HCT116 (cell line): ENCODE measurements at places on chromosomes 3 and 15. TPM values are rescaled to one million over a fixed set of nuclear protein-coding genes. Genes with fewer than 3 reads are reported as not detected.
A peak's percentile ranks its signal among the peaks of the same experiment; 100 is the strongest.

- peak; percentile 34 for DNase-seq
- H3K4me3 ChIP-seq: no peak overlapping the region
- H3K27me3 ChIP-seq: no peaks in the 10 kb centered on the region
These were observed 38.7 kb downstream of the HSPBAP1 start for GRCh38 chr3:122754929-122755328.

- DNase-seq: no peak
- H3K4me3 ChIP-seq: no peak overlapping the region
- H3K4me1 ChIP-seq: no peaks in the 10 kb centered on the region
- H3K27ac ChIP-seq: no peak overlapping the region
These were observed 276.2 kb downstream of the FEZF2 start for GRCh38 chr3:62097121-62097520.

DNA sequence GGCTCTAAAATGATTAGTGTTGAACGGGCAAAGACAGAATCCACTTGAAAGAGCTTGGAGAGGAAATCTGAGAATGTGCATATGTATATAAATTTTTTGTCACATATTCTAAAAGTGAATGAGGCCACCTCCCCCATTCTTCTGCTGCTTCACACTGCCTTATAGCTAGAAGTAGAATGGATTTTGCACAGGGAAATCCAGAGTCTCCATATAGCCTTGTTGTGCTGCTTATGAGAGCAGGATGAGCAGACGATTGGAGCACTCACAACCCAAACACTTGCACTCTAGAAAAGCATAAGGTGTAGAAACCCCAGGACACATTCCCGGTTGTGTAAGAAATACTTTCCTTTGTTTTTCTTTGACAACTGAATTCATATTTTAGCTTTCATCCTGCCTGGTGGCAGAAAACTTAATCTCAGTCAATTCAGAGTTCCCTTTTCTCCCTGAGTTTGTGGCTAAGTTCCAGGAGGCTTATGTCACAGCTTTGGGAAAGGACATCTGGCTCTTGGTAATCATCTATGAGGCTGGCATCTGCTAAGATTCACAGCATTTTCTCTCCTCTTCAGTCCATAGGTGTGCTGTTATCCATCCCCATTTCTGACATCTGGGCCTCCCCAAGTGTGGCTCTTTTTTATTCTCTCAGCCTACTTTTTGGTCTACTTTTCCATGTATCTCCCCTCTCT, 188.4 kb upstream of the PFN2 start:
- no peaks in the 10 kb centered on the region for H3K27me3 ChIP-seq
- H3K27ac ChIP-seq: no peak overlapping the region
- no peaks in the 10 kb centered on the region for H3K4me1 ChIP-seq
- no peaks in the 10 kb centered on the region for H3K36me3 ChIP-seq
- DNase-seq: no peak

DNA sequence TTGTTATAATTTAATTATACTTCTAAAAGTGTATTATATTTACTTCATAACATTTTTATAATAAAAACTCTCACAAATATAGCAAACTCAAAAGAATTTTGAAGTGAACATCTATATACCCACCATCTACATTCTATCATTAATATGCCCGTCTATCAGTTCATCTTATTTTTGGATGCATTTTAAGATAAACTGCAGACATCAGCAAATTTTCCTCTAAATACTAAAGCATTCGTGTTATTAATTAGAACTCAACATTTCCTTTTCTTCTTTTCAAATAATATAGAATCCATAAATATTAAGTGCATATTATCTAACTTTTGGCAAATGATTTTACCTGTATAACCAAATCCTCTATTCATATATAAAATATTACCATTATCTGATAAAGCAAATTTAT, 242.9 kb upstream of the BCHE start:
- H3K36me3 ChIP-seq: no peaks in the 10 kb centered on the region
- no peak overlapping the region for H3K4me3 ChIP-seq
- DNase-seq: no peak
- no peaks in the 10 kb centered on the region for H3K4me1 ChIP-seq
- no peak overlapping the region for H3K27ac ChIP-seq

- H3K27me3 ChIP-seq: no peaks in the 10 kb centered on the region
- H3K4me1 ChIP-seq: no peaks in the 10 kb centered on the region
- no peak overlapping the region for H3K27ac ChIP-seq
- no peak overlapping the region for H3K4me3 ChIP-seq
- no peaks in the 10 kb centered on the region for H3K36me3 ChIP-seq
- no peak for DNase-seq
These were observed 85.5 kb upstream of the FAM3D start for GRCh38 chr3:58751882-58752567.

- no peak overlapping the region for H3K4me3 ChIP-seq
- H3K4me1 ChIP-seq: no peaks in the 10 kb centered on the region
- no peak overlapping the region for H3K27ac ChIP-seq
- no peak for DNase-seq
These were observed 40.8 kb downstream of the NUP210 start for GRCh38 chr3:13379201-13379830.

GRCh38 chr3:190345878-190346277, 23.6 kb upstream of the CLDN1 start:
- H3K4me3 ChIP-seq: no peak overlapping the region
- no peak overlapping the region for H3K27ac ChIP-seq
- no peaks in the 10 kb centered on the region for H3K27me3 ChIP-seq
- peaks cover 9% of the 10 kb centered on the region for H3K4me1 ChIP-seq

DNA sequence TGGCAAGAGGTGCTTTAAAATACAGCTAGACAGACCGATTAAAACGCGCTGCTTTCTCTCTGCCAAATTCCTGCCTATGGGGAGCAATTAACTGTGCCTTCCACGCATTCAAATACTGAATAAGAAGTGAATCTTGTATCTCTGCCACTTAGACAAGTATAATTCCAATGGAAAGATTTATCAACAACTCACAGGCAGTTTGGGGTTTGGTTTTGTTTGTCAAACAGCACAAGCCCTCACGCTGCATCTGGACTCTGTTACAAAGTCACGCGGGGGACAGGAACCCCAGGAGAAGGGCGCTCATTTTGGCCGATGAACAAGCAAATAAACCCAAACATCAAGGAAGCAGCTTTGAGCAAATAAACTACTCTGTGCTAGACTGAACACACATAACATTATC, 61.8 kb upstream of the TMCO5A start:
- H3K36me3 ChIP-seq: no peaks in the 10 kb centered on the region
- H3K4me1 ChIP-seq: peaks cover 9% of the 10 kb centered on the region
- H3K27me3 ChIP-seq: peaks cover 52% of the 10 kb centered on the region
- H3K4me3 ChIP-seq: no peak overlapping the region

DNA sequence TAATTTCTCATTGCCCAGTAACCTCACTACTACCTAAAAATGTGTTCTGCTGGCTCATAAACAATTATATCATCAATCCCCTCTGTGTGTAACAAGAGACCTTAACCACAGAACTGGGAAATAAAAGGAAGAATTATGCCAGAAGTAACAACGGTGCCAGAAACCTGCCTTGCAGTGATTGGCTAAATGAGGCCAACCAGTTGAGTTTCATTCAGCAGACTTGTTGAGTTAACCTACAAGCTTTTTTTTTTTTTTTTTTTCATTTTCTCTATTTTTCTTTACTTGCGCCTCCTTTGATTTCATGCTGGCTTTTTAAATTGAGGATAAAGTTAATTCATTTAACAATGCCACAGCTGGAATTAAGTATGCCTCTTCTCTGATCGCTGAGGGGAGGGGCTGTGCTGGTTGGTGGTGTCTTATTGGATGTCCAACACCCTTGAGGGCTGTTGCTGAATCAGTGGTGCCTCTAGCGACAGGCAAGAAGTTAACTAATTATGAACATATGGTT, 30.0 kb upstream of the GMNC start:
- no peak for DNase-seq
- H3K4me3 ChIP-seq: no peak overlapping the region
- H3K27ac ChIP-seq: no peak overlapping the region
- H3K27me3 ChIP-seq: no peaks in the 10 kb centered on the region

GRCh38 chr3:45606991-45607712, 12.6 kb downstream of the LIMD1 start:
- DNase-seq: no peak
- H3K27ac ChIP-seq: no peak overlapping the region
- H3K27me3 ChIP-seq: no peaks in the 10 kb centered on the region
- H3K4me1 ChIP-seq: peaks cover 9% of the 10 kb centered on the region; the same call in 1 of the 2 replicates
- H3K36me3 ChIP-seq: peaks cover 13% of the 10 kb centered on the region; the same call in 1 of the 2 replicates

DNA sequence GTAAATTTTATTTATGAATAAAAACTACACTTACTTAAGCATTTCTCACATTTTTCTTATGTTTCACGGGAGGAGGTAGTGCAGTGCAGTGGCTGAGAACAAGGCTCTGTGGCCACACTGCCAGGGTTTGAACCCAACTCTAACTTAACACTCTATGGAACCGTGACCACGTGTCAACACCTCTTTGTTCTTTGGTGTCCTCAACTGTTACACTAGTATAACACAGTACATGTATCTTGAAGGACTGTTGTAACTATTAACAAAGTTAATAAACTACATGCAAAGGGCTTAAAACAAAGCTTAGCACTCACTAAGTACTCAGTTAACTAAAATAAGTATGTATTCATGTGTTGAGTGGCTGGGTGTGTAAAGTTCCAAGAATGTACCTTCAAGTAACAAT, 19.5 kb downstream of the CD47 start:
- no peak for DNase-seq
- H3K27ac ChIP-seq: no peak overlapping the region
- H3K4me1 ChIP-seq: no peaks in the 10 kb centered on the region
- H3K36me3 ChIP-seq: no peaks in the 10 kb centered on the region
- H3K4me3 ChIP-seq: no peak overlapping the region

DNA sequence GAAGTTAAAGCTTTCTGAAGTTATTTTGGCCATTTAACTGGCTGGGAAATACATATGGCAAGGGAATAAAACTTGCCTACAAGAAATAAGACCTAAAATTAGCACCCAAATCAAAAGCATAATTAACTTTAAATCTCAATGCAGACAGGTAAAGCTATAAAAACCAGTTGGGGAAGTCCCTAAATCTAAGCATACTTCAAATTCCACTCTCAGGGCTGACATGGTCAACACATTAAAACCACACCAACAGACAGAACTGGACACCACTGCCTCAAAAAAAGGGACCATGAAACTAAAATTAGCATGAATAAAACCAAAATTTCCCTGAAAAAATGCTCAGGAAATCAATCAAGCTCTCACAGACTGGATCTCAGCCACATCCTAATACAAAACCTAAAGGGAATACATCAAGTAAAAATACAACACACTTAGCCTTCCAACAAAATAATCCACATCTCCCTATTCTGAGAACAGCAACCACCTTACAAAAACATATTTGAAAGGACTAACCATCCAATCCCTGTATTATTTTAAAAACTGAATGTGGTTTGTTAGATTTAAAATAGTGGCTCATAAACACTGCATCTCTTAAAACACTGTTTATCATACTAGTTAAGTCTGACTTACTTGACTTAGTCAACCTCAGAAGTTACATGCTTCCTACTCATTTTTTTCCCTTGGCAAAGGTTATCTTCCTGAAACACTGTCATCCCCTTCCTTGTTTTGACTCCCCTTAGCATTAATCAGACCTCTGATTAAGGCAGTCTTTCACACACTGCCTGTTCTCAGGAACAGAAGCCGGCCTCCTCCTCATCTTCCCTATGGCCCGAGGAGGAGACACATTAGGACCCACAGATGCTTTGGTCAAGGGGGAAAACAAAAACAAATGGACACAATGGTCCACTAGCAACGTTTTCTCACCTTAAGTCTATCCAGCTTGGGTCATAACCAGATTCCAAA, 8.3 kb downstream of the TRA2B start:
- no peak overlapping the region for H3K4me3 ChIP-seq
- H3K27me3 ChIP-seq: no peaks in the 10 kb centered on the region
- no peak for DNase-seq
- peaks cover 76% of the 10 kb centered on the region for H3K36me3 ChIP-seq
- H3K4me1 ChIP-seq: peaks cover 49% of the 10 kb centered on the region

DNA sequence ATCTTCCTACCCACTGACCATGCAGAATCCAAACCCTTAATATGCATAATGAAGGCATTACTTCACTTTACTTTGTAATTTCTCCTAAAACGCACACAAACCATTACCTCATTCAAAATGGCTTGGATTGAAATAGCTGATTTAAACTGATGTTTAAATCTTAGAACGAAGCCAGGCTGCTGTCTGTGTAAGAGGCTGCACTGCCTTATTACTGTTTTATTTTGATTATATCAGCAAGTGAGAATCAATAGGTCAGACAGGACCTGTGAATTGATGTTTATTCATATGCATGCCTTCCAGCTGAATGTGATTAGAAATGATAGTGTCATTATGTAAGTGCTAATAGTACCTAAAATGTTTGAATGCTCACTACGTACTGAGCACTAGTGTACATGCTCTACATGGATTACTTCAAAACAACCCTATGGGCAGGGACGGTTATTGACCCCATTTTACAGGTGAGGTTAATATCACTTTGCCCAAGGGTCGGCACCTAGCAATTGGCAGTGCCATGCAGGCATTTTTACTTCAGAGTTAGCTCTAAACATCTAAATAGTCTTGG, 314.2 kb upstream of the CBLB start:
- H3K4me3 ChIP-seq: no peak overlapping the region
- no peaks in the 10 kb centered on the region for H3K36me3 ChIP-seq
- no peak overlapping the region for H3K27ac ChIP-seq
- H3K27me3 ChIP-seq: no peaks in the 10 kb centered on the region

- peak; percentile 16 for DNase-seq
- H3K36me3 ChIP-seq: no peaks in the 10 kb centered on the region
- H3K4me3 ChIP-seq: no peak overlapping the region
- H3K4me1 ChIP-seq: no peaks in the 10 kb centered on the region; the same call in 1 of the 2 replicates
- no peaks in the 10 kb centered on the region for H3K27me3 ChIP-seq
- H3K27ac ChIP-seq: no peak overlapping the region
These were observed 54.0 kb downstream of the KCNAB1 start for GRCh38 chr3:156174229-156174847.

- no peak overlapping the region for H3K27ac ChIP-seq
- DNase-seq: no peak
- H3K36me3 ChIP-seq: no peaks in the 10 kb centered on the region
- no peaks in the 10 kb centered on the region for H3K27me3 ChIP-seq
- H3K4me1 ChIP-seq: no peaks in the 10 kb centered on the region
- no peak overlapping the region for H3K4me3 ChIP-seq
These were observed 165.2 kb downstream of the ISL2 start for GRCh38 chr15:76501726-76502125.

Gene CCDC39
- not detected for total RNA-seq

Gene KBTBD13
- total RNA-seq: not detected

Gene CPNE9
- 0.98 TPM for total RNA-seq

Gene LTK
- 9.2 TPM for total RNA-seq

Gene CIB2
- total RNA-seq: 17.3 TPM

Gene GRK7
- total RNA-seq: not detected

Gene FHIT
- total RNA-seq: 20.1 TPM

Gene CP
- total RNA-seq: 0.52 TPM

Gene RETNLB
- total RNA-seq: not detected

Gene SKOR1
- 0.81 TPM for total RNA-seq

Gene ALDH1A3
- total RNA-seq: 248 TPM

Gene HHATL
- 0.52 TPM for total RNA-seq
